NCI-H2227 treated with DMSO at 0.1 percent for 48 hours (cell line): ENCODE measurements at places on chromosomes 12 and 14.

DNA sequence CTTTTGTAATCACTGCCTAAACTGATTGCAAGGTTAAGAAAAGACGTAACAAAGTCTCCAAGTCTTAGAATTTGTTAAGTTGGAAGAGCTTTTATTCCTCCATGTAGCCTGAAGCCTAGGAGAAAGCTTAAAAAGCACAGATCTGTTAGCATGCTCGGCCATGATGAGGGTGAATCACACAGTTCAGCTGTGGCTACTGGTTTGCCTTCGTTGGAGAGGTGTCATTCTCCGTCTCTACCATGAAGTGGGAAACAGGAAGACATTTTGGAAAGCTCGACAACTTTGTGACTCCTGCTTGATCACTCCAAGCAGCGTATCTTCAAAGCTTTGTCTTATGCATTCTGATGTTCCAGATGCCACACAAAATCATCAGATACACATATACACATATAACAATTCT is 27.1 kb downstream of the DCP1B start:
- DNase-seq, result no peak

DNA sequence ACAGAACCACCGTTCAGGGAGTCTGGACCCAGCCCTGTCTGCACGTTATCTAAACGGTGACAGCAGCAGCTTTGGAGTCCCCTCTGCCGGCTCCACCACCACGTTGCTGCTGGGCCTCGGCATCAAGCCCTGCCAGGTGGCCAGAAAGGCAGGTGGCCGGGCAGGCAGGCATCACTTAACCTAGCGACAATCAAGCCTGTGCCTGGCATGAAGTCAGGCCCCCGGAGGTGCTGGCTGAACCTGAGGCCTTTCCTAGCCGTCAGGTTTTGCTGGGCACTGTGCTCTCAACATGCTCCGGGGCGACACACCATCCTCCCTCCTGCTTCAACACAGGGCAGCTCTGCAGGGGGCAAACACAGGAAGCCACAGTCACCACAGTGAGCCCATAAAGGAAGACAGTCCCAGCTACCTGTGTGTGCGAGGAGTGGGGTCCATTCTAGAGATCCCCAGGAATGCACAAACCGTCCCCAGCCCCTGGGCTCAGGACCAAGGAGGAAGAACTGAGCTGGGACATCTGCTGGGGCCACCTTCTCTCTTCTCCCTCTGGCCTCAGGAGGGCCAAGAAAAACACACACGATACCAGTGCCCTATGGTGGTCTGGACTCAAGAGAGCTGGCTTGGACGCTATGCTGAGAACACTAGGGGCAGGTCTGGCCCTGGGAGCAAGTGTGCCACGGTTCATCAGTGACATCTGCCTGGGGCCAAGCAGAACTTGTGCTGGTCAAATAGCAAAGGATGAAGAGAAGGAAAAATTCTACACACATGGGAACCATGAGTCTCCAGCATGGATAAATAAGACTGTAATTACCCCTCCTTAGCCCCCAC is 44.7 kb downstream of the CCDC88C start:
- no peak for DNase-seq

- DNase-seq, result no peak
Measured at GRCh38 chr14:27553790-27554189, 956.0 kb upstream of the NOVA1 start.

- DNase-seq, result no peak
Measured at GRCh38 chr12:128693771-128694170, 130.0 kb downstream of the SLC15A4 start.

DNA sequence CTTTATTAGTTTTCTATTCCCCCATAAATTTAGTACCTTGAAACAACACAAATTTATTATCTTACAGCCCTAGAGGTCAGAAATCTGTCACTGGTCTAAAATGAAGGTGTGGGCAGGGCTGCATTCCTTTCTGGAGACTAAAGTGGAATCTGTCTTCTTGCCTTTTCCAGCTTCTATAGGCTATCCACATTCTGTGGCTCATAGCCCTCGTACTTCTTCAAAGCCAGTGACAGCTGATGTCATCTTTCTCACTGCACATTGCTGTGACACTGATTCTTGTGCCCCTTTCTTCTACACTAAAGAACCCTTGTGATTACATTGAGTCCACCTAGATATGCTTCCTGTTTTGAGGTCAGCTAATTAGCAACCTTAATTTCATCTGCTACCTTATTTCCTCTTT is 23.2 kb upstream of the DCN start:
- no peak for DNase-seq

GRCh38 chr12:1216560-1216959 is 225.5 kb downstream of the ERC1 start:
- no peak for DNase-seq

- no peak for DNase-seq
Measured at GRCh38 chr14:77305696-77306095, 15.0 kb downstream of the POMT2 start.

GRCh38 chr12:63964301-63964700 is 119.8 kb downstream of the SRGAP1 start:
- no peak for DNase-seq

GRCh38 chr14:83300476-83301064 is 1766.9 kb upstream of the SEL1L start:
- peak; percentile 16 for DNase-seq

DNA sequence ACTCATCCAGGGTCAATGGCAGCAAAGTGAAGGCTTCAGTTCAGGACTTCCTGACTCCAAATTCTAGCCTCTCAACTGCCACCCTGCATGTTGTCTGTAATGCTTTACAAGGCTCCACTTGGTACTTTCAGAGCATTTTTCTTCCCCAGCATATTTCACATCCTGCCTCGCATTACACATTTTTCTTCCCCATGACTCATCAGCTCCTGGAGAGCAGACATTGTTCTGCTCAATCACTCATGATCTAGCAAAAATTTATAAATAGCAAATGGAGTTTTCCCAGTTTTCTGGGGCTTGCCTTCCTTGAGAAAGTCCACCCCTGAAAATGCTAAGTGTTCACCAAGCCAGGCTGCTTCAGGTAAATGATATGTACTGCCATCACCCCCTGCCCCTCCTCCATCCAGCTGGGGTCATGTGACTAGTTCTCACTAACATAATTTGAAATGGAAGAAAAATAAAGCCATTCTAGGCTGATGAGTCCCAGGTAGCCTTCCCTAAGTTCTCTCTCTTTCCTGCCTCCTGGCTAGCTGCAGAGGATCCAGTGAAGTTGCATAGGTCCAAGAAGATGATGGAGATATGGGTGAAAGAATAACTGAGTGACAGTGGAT is 69.4 kb downstream of the ARMH4 start:
- DNase-seq, result peak; percentile 18

DNA sequence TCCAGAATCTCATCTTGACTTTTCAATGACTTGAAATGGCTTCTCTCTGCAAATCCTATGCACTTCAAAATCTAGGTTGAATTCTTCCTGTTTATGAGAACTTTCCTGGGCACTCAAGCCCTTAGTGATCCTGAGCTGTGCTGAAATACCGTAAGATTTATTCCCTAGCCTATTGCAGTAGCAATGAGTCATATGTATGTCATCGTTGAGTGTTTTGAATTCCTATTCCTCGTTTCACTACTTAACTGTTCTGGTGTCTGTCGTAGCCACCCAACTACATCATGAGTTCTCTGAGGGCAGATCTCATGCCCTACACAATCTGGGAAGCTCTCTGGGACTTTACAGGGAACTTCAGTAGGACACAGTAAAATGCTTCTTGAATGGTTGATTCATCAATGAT is 190.8 kb upstream of the TMEM132C start:
- no peak for DNase-seq

DNA sequence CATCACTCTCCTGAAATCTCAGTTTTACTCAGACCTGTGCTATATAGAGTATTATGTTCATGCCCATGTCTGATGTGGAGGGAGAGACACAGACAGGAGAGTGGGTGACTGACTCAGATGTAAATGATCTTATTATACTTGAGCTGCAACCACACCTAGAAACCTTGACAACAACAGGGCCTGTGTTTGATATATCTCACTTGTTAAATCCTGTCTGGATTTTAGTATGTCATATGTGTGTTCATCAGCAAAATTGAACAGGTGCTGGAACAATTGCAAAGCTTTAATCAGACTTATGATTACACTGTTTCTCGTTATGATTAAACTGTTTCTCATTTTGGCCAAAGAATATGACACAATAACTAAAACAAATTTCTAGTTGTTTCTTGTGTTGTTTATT is 37.7 kb downstream of the DIP2B start:
- DNase-seq, result no peak

DNA sequence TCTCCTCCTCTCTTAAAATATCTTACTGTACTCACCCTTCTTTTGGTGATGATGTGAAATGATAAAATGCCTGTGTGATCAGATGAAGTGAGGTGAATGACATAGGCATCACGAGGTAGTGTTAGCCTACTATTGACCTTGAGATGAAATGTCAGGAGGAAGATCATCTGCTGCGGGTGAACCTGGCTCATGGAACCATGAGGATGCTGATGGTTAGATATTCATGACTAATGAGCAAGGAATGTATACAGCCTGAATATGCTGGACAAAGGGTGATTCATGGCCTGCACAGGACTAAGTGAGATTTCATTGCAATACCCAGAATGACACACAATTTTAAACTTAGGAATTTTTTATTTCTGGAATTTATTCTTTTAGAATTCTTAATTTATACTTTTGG is 89.6 kb downstream of the DAAM1 start:
- no peak for DNase-seq

GRCh38 chr14:102346645-102347044 is 16.0 kb downstream of the CINP start:
- no peak for DNase-seq

GRCh38 chr12:43976027-43976426 is 140.1 kb downstream of the TMEM117 start:
- DNase-seq, result no peak

DNA sequence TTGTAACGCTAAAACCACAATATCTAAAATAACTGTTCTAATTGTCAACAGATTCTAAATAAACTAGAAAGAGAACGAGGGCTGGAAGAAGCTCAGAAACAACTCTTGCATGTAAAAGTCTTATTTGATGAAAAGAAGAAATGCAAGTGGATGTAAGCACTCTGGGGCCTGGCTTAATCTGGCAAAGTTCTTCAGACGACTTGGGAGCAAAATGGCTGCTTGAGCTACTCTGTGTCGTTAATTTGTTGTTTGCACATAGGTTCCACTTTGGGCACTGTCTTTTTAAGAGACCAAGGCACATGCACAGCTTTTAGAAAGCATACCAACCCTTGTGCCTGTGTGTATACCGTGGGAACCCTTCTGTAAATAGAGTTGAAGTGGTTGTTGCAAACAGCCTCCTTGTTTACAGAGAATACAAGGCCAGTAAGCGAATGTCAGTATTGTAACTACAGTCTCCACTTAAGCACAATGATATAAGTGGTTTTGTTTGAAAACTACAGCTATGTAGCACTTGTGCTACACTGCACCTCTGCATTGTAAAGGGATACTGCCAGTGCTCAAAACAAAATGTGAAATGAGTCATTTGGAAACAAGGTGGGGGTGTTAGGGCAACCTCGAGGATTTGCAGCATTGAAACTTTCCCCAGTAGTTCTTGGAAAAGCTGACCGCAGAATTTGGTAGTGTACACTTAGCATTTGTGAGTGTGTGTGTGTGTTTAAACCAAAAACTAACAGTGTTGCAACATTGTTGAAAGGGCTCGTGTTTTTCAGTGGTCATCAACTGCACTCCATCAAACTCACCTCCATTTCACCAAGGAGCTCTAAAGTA is 154.3 kb downstream of the CEP83 start:
- DNase-seq, result no peak

GRCh38 chr14:61394542-61394941 is 73.2 kb downstream of the PRKCH start:
- DNase-seq, result no peak

DNA sequence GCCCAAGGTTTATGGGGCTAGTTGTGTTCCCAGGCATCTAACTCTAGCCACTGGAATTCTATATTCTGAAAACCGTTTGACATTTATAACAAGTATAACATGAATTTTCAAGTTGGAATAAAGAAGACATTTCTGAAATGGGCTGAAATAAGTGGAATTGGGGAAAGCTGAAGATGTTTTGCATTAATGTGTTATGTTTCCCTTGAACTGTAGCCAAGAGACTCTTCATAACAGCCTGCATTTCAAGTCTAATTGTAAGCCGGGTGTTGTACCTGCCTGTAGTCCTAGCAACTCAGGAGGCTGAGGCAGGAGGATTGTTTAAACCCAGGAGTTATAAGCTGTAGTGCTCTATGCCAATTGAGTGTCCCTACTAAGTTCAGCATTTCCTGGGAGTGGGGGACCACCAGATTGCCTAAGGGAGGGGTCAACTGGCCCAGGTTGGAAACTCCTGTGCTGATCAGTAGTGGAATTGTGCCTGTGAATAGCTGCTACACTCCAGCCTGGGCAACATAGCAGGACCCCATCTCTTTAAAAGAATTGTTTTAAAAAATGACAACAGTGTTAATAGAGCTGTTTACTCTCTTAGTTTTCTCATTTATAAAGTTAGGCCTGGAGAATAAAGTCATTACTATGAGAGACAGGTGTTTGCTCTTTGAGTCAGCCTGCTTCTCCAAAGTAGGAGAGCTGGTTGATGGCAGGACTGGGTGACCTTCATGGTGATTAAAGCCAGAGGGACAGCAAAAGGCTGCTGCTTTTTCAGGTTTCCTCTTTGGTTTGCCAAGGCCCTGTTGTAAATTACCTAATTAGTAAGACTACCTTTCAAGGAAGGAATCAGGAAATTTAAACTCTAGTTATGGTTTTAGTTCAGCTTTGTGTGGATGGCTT is 483.6 kb upstream of the RGS6 start:
- no peak for DNase-seq

DNA sequence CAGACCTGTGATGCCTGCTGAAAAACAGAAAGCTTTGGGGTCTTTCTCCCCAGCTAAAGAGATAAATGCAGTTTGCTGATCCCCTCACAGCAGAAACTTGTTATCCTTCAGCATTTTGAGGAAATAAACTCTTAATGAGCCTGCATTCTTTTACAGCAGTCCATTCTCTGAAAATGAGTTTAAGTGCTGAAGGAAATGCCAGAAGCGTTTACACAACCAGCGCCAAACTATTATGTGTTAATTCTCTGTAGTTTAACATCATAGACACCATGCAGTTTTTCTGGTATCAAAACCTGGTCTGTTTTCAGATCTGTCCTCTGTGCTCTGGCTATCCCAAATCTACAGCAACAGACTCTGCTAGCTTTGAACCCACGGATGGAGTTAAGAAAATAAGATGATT is 291.3 kb downstream of the NPAS3 start:
- DNase-seq, result no peak

DNA sequence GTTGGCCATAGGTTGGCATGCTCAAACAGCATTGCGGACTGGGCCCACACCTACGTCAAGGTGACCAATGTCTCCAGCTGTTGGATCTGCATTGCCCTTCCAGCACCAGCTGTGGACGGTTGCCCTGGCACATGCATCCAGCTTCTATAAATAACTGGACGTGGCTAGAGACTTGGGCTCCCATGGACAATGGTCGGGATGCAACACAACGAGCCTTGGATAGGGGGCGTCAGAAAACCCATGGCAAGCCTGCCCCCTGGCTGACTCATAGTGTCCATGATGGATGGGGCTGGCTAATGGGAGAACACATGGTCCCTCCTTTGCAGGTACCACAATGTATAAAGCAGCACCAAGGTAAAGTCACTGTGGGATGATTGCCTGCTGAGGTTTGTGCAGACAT is 331.6 kb upstream of the FAR2 start:
- no peak for DNase-seq

- DNase-seq, result no peak
Measured at GRCh38 chr12:6315704-6316597, 5.5 kb downstream of the PLEKHG6 start.

- no peak for DNase-seq
Measured at GRCh38 chr14:90400904-90401561, 4.2 kb downstream of the CALM1 start.

- DNase-seq, result no peak
Measured at GRCh38 chr12:98453070-98453469, 62.3 kb upstream of the TMPO start.

GRCh38 chr14:96202441-96203094 is 2.1 kb upstream of the BDKRB2 start:
- no peak for DNase-seq
